Kidney capillary endothelial cell (primary cell): ENCODE measurements at places on chromosomes 1 and 21.

- DNase-seq = no peak
Observed at GRCh38 chr1:6915999-6916565, 130.8 kb downstream of the CAMTA1 start.

GRCh38 chr1:67792741-67793458 is 40.4 kb downstream of the GNG12 start:
- DNase-seq = no peak

DNA sequence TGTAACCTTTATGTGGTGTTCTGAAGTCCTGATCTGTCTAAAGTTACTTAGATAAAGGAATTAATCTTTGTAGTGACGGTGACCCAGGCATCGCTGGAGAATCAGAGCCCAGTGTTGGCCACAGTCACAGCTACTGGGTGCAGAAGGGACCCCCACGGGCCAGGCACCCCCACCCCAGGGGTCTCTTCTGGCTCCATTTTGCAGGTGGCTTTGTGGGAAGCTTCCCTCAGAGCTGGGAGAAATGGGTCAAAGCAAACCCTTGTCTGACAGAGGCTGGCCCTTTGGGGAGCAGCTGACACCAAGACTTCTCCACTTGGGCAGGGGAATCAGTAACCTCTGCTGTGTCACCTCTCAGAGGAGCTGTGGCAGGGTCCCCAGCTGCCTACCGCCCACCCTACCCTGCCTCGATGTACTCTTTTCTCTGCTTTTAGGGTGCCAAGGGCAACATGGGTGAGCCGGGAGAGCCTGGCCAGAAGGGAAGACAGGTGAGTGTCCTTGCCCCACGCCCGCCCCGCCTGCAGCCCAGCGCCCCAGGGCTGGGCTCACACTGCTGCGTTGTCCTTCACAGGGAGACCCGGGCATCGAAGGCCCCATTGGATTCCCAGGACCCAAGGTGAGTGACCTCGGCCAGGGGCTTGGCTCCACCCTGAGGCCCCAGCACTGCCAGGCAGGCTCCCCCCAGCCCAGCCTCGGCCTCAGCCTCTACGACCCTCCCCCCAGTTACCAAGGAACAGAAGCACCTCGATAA is 17.7 kb downstream of the COL6A2 start:
- DNase-seq = no peak

- DNase-seq = no peak
Observed at GRCh38 chr1:80989455-80989854, 811.3 kb upstream of the ADGRL2 start.

- DNase-seq = no peak
Observed at GRCh38 chr1:211259638-211260126, 516 bp downstream of the RCOR3 start.

DNA sequence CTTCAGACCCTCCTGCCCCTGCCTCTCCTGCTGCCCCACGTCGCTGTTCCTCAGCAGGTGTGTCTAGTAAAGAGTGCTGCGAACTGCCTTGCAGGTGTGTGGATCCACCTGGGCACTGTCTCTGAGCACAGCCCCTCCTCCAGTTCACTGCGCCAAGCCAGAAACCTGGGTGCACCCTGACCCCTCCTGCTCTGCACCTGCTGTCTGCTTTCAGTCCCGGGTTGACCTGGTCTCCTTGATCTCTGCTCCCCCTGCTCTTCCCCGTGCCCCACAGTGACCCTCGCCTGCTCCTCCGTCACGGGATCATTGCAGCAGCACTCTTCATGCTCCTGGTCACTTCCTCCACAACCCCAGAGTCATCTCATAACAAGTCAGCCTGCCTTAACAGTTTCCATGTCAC is 6.5 kb downstream of the A3GALT2 start:
- DNase-seq = no peak

DNA sequence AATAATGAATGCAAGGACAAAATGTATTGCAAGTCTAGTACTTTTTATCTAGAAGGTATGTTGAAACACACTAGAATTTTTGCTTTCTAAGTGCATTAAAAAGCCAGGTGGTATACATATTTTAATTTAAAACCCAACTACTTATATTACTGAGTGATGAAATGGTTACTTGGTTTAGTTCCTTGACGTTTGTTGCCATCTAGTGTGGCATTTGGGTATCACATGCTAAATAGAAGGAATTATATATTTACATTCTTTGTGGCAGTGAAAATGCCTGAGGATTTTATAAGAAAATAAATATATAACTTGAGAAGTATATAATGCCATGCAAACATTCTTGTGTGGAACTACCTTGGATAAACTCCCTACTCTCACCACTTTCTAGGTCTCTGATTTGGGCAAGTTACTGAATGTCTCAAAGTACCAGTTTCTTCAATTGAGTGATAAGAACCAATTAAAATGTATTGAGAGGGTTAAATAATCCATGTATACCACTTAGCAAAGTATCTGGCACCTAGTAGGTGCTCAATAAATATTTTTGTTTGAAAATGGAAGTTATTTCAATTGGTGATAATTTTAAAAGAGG is 69.6 kb downstream of the SDCCAG8 start:
- DNase-seq = peak; percentile 70

DNA sequence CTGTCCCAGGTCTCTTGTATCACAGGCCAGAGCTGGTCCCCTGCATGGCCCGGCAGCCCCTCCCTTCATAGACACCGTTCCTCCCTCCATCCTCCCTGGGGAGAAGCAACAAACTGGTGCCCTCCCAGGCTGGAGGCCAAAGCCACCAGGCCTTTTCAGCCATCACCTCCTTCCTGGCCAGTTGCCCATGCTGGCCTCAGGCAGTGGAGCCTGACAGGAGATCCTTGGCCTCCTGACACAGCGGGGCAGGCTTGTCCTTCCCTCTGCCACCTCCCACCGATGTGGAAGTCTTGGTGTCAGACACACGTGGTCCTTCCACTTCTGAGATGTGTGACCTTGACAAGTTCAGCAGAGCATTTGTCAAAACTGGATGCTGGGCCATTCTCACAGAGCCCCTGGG is 206.0 kb downstream of the HIVEP3 start:
- DNase-seq = no peak

GRCh38 chr1:231626951-231627614 is 493 bp downstream of the DISC1 start:
- peak; percentile 66 for DNase-seq

GRCh38 chr21:26115305-26115704 is 55.3 kb downstream of the APP start:
- no peak for DNase-seq

DNA sequence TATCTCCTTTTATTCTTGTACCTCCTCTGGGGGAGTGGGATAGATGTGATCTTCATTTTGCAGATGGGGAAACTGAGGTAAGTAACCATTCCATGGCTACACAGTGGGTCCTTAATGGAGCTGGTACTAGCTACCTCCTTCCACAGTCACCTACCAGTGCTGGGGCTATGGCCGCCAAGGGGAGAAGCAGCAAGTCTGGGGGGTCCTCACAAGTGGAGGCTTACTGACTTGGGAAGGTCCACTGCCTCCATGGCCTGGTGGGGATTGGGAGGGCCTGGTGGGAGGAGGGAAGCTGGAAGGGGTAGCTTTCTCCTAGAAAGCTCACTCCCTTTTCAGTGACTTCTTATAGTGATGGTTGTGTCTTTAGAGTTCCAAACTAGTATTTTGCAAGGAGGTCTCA is 5.9 kb upstream of the FOXO6 start:
- DNase-seq = no peak

GRCh38 chr1:64363111-64363510 is 106.8 kb upstream of the CACHD1 start:
- no peak for DNase-seq

DNA sequence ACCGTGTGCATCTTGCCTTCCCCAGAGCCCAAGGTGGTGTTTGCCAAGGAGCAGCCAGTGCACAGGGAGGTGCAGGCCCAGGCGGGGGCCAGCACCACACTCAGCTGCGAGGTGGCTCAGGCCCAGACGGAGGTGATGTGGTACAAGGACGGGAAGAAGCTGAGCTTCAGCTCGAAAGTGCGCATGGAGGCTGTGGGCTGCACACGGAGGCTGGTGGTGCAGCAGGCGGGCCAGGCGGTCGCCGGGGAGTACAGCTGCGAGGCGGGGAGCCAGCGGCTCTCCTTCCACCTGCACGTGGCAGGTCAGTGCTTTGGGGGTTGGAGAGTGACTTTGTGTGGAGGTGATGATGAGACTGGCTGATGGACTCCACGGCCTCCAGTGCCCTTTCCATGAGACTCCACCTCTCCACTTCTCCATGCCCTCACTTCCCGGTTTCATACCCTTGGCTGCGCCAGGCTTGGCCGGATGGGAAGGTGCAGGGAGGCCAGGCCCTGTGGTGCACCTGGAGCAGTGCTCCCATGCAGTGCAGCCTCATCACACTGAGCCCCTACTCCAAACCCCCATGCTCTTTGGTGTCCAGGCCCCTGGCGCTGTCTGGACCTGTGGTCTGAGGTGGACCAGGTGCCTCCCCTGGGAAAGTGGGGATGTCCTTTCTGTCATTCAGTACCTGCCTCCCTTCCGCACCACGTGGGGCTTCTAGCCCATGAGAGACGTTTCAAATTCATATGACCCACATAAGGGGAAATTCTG is 49.0 kb downstream of the OBSCN start:
- DNase-seq = no peak
